HAP-1 (cell line): ENCODE measurements at places on chromosomes 2 and 18.

DNA sequence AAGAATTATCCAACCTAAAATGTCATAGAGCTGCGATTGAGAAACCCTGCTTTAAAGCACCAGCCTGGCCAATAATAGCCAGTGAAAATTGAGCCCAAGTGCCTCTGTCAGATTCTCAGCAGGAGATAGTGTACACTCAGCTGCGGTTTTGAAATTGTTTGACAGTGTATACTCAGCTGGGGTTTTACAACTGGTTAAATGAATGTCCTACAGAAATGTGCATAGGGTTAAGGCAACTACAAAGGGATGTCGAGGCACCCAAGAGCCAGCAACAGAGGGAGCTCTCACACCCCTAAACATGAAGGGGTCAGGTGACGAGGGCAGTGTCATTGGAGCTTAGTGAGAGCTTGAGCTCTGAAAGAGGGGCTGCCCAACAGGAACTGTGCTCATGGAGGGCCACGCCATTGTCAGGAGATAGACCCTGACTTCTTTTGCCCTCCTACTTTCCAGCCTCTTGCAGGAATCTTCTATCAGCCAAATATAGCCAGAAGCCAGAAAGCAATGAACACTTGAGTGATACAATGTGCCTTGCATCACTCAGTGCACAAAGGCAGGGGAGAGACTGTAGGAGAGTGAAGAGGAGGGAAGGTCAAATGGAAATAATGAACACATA, 15.1 kb downstream of the ACTG2 start:
- no peak for DNase-seq

DNA sequence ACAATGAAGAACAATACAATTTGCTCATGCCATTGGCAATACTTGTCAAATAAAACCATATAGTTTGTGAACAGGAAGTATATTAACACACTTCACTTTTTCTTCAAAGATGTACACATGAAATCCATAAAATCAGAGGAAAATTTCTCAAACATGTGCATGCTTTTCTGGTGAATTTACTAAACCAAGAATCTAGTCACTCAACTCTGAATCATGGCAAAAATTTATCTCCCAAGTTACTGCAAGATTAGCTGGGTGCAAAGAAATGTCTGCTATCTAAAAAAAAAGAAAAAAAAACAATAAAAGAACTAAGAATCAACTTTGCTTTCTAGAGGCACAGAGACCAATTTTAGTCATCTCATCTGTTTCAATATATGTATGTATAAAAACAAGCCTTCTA, 419.2 kb downstream of the NR4A2 start:
- DNase-seq, result no peak

DNA sequence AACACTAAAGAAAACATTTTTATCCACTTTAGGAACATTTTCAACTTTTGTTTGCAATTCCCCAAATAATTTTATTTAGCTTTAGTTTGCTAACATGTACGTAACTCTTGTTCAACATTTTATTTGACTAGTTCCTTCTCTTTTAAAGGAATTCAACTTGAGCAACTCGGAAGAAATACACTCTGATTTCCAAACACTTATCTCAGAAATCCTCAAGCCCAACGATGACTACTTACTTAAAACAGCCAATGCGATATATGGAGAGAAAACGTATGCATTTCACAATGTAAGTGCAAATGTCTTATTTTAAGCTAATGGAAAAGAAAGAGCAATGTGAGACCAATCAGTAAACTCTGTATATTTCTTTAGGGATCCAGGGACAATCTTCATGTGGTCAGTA, 10.1 kb downstream of the SERPINB10 start:
- no peak for DNase-seq

GRCh38 chr18:41464278-41464677, 490.8 kb upstream of the PIK3C3 start:
- DNase-seq, result peak; percentile 95

- DNase-seq, result no peak
These were observed 97.7 kb downstream of the XRCC5 start for GRCh38 chr2:216206821-216207220.

- peak; percentile 26 for DNase-seq
These were observed 1.3 kb upstream of the TBC1D8 start for GRCh38 chr2:101152272-101153076.

GRCh38 chr2:181937473-181937872, 45.9 kb downstream of the ITPRID2 start:
- DNase-seq, result no peak

- peak; percentile 25 for DNase-seq
These were observed 295.4 kb downstream of the CELF4 start for GRCh38 chr18:37270038-37270665.

- DNase-seq, result no peak
These were observed 323.0 kb downstream of the FBXO15 start for GRCh38 chr18:73824671-73825070.

DNA sequence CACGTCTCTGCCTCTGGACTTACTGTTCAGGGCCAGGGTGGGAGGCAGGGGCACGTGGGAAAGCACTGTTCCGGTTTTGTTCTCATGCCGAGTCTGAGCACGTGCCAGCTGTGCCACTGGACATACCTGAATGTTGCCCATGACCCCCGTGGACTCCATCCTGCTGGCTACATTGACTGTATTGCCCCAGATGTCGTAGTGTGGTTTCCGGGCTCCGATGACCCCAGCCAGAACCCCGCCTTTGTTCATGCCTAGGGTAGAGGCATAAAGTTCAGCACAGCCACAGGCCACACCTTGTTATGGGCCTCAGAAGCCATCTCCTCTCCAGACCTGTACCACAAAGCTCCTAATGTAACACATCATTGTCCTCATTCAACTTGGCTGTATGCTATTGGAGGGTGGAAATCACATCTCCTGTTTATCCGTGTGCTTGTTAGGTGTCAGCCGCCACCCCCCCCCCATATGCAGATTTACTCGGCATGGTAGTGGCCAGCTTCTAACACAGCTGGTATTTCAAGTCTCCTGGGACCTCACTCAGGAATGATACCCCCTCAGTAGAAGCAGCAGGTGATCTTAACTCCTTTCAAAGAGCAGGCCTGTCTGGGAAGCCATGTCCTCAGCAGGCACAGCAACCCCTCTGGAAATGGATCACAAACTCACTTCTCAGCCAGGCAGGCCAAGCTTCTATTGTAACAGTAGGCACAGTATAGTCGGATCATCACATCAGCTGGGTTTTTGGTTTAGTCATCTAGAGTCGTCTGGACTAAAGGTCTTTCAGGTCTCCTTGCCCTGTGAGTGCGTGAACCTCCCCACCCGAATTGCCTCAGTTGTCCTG, 27.6 kb downstream of the CENPO start:
- no peak for DNase-seq

GRCh38 chr18:23504720-23505119, 1.4 kb downstream of the RMC1 start:
- DNase-seq, result no peak

- no peak for DNase-seq
These were observed 67.6 kb downstream of the SDC1 start for GRCh38 chr2:20157193-20157891.

GRCh38 chr18:26504831-26505230, 43.5 kb downstream of the KCTD1 start:
- no peak for DNase-seq

DNA sequence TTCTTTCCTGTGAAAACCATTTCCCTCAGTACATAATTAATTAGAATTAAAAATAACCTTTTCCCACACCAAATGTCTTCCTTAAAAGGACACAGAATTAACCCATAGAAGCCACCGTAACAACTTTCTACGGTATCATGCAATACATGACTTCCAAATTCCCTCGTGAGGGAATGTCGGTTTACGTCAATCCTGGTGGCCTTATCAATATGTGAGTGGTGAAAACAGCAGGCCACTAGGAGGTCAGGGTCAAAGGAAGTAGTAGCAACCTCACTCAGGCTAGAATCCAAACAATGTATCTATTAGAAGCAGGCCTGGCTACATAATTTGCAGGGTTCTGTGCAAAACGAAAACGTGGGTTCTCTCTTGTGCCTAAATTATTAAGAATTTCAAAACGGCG, 112.2 kb downstream of the GAREM1 start:
- DNase-seq, result no peak

DNA sequence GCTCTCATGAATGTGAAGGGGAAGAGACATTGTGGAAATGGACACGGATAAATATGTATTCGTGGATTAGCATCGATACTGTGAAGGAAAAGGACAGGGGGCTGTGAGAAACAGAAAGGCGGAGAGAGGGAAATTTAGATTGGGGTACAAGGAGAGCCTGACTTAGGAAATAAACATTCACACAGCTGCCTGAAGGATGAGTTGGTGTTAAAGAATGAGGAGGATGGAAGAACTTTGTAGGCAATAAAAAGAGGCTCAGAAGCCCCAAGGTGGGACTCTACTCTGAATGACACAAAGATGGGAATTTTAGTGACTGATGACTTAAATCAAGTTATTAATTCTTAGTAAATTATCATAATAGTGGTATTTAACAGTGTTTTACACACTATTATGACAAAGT, 10.1 kb downstream of the MYO1B start:
- no peak for DNase-seq

GRCh38 chr18:48848641-48849143, 102.1 kb downstream of the SMAD7 start:
- DNase-seq, result peak; percentile 64

GRCh38 chr2:26876260-26876659, 28.3 kb downstream of the DPYSL5 start:
- DNase-seq, result no peak

DNA sequence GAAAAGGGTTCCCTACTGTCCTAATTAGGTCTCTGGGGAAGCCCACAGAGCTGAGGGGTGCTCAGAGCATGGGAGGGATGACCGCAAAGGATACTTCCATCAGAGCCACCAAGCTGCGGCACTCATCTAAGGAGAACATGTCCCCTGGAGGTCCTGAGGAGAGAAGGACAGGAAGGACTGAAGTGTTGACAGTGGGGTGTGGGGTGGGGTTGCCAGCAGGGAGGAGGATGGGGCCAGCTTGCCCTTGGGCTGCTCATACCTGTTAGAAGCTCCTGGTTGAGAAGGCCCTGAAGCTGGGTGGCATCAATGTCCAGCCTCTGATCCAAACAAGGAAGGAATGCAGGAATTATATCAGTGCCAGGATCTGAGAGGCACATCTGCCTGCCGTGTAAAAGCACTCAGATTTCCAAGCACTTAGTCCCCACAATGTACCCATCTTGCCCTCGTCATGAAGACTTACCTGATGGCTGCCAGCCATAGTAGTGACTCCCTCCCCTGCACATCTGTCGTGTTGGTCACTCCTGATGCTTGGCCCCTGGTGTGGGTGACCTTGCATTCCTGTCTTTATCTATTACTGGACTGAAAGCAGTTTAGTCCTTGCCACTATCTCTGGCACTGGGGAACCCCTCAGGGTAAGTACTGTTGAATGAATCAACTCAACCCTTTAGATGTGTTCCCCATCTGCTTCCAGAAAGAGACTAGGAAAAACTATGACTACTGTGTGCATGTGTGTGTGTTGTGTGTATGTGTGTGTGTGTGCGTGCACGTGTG, 68.9 kb downstream of the CAPN13 start:
- DNase-seq, result no peak

- DNase-seq, result no peak
These were observed 337.6 kb downstream of the IRS1 start for GRCh38 chr2:226461981-226462380.

DNA sequence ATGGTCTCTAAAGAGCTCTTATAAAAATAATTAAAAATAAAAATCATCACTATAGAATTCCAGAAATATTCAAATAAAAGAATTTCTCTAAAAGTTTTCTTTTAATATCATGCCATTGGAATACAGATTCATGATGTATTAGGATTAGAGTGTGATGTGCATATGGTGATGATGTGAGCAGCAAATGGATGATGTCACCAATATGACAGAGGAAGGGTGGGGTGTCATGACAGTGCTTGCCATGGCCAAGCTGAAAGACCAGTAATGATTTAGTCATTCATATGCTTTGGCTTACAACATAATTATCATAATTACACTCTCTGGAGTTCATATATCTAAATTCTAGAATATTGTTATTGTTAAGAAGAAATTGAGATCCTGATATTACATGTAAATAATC, 27.4 kb upstream of the TTC32 start:
- no peak for DNase-seq

DNA sequence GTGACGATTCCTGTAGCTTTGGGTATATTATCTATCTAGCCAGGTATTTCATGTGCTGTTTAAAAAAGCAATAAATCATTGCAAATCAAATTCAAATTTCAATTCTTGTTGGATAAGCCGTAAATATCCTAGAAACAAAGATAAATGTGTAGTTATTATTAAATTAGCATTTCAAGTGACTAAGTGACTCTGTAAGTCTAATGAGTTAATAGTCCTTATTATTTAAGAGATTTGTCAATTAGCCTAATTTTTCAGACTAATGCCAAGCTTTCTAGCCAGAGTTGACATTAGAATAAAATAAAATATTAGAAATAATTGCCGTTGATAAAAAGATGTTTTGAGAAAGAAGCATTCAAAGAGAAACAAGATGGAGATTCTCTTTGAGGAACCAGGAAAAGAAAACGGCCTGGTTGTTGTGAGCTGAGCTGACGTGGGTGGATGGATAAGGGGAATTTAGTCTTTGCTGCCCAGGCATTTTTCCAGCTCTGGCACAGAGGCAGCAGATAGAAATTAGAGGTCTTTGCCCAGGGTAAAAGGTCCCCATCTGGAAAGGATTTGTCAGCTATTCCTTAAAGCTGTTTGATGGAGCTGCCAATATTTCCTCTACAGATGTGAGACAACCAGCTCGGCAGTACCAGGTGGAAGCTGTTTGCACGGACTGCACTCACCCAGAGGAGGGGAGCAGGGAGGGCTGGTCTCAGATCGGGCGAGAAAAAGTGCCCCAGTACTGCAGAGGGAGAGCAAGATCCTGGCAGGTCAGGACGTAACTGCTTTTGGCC, 117.3 kb upstream of the SEC11C start:
- DNase-seq, result no peak

DNA sequence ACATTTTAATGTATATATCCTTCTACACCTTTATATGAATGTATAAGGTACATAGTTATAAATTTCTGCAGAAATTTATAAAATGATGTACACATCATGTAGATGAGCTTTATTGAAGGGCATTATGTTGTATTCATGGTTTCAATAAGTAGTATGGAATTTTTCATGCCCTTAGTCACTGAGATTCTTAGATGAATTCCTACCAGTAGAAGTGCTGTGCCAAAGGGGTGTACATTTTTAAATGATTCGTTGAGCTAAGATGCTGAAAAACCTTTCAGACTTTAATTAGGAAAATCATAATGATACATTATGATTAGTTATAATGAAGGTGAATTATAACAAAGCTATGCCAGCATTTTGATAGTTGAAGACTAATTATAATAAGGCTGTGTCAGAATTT, 115.2 kb downstream of the ZNF236 start:
- DNase-seq, result no peak

- no peak for DNase-seq
These were observed 415.9 kb downstream of the TDRD15 start for GRCh38 chr2:21539685-21540084.

DNA sequence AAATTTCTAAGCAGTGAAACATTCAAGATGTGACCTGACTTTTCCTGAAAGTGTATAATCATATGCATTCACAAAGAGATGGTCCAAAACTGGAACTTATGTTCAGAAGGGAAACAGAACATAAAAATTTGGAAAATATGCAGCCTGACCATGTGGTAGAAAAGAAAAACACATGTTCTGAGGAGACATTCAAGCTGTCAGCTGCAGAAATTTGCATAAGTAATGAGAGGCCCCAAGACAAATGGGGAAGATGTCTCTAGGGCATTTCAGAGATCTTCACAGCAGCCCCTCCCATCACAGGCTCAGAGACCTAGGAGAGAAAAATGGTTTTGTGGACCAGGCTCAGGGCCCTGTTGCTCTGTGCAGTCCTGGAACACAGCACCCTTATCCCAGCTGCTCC, 123.8 kb downstream of the RPIA start:
- no peak for DNase-seq
